CD4-positive, alpha-beta T cell treated with Interleukin-6 at 100 ng/mL for 8 hours (primary cell): ENCODE measurements at places on chromosomes 5 and 9.

GRCh38 chr5:133794771-133795415 lies 173.5 kb downstream of the C5orf15 start:
- DNase-seq = no peak

DNA sequence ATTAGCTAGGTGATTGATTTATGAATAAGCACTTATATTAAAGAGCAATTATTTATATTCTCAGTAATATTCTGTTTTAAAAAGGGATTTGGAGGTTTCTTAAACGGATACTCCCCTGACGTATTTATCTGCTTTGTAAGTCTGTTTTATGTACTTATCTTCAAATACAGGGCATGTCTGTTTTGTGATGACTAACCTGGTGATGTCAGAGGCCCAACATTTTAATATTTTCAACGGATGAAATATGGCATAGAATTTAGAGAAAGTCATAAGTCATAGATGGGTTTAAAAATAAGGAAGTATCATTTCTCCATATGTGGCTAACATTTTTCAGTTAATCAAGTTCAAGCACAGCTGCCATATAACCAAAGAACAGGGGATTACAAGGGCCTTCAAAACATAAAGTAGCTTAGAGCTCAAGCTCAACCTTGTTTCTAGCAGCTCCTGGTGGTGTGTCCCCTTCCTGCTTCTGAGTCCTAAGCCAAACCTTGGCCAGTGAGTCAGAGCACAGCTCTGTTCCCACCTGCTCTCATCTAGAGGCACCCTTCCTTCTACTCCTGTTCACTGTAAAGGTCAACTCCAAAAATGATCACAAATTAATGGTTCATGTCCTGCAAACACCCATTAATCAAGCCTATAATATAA lies 131.4 kb downstream of the OXCT1 start:
- DNase-seq = no peak

DNA sequence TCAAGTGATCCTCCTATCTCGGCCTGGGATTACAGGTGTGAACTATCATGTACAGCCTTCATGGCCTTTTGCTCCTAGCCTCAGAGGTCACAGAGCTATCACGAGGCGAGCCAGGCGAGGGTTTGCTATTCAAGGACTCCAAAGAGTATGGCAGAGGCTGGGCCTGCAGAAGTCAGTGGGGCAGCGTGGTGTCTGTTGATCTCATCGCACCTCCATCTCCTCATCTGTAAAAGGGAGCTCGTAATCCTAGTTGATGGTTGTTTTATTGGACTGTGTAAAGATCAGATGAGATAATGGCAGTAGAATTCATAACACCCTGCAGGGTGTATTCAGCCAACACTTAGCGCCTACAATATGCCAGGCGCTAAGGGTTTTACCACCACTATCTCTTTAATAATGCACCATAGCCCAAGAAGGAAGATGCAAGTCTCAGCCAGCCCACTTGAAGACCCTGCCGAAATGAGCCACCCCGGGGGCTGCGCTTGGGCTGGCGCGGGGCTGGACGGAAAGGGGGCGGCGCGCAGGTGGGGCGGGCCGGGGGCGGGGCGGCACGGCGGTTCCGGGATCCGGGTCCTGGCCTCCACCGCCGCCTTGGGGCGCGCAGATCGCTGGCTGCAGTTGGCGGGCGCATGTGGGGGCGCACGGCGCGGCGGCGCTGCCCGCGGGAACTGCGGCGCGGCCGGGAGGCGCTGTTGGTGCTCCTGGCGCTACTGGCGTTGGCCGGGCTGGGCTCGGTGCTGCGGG lies at the start of gene GALNT12:
Gene GALNT12, plus strand, starts transcription at position 601 of the 744 bp plus-strand sequence. Its CDS starts 29 bp downstream, at position 630.
- peak; percentile 48 for DNase-seq

GRCh38 chr5:159543326-159543725 lies 213.0 kb upstream of the IL12B start:
- no peak for DNase-seq

DNA sequence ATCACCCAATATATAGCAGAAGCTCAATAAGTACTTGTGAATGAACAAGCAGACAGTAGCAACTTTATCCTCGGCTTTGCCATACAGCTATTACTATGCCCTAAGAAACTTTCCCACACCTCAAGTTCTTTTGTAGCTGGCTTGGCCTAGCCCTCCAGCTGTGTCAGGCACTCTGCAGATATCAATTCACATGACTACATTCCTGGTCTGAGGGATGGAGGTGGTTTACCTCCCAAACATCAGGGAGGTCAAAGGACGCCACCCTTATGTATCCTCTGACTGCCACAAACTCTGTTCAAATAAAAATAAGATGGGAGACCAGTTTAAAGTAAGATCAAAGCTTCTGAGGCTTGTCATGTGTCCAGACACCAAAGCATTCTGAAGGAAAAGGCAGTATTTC lies 416.3 kb downstream of the PIK3R1 start:
- no peak for DNase-seq

DNA sequence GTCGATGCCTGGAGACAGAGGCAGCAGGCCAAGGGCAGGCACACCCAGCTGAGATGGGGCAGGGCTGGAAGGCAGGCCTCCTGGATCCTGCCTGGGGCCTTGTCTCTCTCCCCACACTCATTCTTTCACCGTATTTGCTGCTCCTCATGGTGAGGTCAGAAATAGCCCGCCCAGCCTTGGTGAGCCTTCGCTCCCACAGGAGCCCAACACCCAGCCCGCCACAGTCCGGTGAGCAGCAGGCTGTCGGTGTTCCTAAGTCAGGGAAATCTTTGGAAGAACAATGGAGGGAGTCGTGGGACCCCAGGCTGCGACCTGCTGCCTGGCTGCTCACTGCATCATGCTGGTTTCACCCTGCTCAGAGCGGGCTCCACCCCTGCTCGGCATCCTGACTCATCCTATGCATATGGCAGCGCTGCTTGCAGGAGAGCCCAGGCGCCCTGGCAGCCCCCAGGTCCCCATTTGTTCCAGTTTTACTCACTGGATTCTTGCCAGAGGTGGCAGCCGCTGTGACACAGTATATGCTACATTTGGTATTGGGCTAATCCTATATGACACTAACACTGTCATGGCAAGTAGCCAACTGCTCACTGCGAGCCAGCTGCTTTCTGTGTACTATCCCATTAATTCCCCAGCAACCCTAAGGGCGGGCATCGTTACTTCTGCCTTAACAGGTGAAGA lies 53.2 kb upstream of the NCS1 start:
- no peak for DNase-seq

GRCh38 chr5:131541071-131541470 lies 94.0 kb downstream of the RAPGEF6 start:
- DNase-seq = no peak

DNA sequence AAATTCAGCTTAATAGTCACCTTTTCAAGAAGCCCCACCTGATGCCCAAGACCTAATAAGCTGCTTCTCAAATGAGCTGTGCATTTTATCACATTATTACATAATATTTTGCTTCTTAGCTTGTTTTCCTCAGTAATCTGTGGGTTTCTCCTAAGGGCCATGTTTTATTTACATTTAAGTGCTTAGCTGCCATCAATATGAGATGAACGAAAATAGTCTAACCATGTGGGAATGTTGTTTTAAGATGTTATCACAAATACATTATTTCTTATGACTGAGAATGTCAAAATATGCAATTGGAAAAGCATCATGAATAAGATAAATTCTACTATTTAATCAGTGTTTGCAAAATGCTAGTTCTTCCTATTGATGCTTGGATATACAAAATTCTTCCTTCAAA lies 10.1 kb downstream of the ARRDC3 start:
- no peak for DNase-seq

DNA sequence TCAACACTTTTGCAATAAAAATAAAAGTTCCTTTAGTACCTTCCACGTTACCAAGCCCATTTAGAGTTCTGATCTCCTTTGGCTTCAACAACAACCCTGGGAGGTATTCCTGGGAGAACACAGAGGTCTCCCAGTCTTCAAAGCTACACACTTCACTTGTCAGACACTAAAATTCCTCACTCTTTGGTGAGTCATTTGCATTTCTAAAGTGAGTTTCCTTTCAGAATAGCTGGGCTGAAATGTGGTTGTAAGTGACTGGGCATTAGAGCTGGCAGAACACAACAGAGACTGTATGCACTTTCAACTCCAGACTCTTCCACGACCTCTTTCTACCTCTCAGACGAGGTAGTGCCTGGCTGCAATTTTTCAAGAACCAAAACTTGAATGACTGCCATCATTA lies 11.5 kb upstream of the F2RL1 start:
- no peak for DNase-seq
